ENCODE measurements at places on chromosomes 2 and 18.

GRCh38 chr2:135952891-135953290, 32.5 kb downstream of the DARS1 start:
- no peak for DNase-seq

- no peak for DNase-seq
Observed at GRCh38 chr2:28228434-28228995, 164.1 kb upstream of the FOSL2 start.

DNA sequence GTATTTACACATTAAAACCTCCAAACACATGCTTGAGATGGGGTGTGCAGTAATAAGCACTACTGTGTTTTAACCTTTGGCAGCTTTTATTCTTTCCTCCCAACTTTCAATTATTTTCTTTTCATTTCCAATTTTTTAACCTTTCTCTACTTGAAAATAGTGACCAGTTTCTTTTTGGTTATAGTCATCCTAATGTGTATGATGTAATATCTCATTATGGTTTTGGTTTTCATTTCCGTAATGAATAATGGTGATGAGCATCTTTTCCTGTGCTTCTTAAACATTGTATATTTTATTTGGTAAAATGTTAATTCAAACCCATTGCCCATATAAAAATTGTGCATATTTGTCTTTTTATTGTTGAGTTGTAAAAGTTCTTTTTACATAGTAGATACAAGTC, 103.5 kb downstream of the BMPR2 start:
- DNase-seq = no peak

GRCh38 chr2:137298377-137298776, 533.0 kb downstream of the THSD7B start:
- DNase-seq = no peak

GRCh38 chr2:127841466-127842178, 16.3 kb downstream of the POLR2D start:
- DNase-seq = no peak

DNA sequence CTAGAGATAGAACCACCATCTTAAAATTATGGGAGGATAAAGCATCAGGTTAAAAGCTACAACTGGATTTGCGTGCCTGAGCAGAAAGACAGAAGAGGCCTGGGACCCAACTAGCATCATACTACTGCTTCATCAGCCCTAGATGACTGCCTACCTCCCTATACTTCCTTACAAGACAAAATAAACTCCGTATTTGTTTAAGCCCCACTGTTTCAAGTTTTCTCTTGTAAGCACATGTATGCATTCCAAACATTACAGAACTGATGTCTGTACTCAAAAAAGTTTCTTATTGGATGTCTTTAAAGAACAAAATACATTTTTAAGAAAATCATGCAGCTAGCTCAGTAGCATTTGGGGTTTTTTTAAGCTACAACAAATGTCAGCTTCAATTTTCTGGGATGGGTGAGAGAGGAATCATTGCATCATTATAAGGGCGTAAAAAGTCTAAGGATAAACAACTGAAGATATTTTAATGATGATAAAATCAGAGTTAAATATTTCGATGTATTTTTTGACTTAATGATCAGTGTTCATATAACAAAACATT, 213.1 kb downstream of the EXOC6B start:
- DNase-seq = no peak

GRCh38 chr2:14454202-14454601, 178.3 kb upstream of the LRATD1 start:
- DNase-seq = no peak

- DNase-seq = no peak
Observed at GRCh38 chr18:38421872-38422615, 856.4 kb upstream of the CELF4 start.

DNA sequence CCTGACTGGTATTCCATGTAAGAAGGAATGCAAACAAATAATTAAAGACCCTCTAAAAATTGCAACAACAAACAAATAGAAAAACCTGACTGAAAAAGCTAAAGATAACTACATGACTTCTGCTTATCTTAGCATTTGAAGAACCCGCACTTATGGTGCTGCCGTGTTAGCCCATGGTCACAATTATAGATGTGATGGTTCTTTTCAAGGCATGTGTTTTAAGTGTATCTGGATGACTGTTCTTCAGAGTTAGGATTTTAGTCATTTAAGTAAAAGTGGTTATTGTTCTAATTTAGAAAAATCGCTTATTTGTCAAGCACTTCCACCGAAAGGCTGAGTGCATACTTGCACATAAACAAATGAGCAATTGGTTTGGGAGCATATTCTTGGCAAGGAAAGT, 77.3 kb downstream of the CPS1 start:
- no peak for DNase-seq

DNA sequence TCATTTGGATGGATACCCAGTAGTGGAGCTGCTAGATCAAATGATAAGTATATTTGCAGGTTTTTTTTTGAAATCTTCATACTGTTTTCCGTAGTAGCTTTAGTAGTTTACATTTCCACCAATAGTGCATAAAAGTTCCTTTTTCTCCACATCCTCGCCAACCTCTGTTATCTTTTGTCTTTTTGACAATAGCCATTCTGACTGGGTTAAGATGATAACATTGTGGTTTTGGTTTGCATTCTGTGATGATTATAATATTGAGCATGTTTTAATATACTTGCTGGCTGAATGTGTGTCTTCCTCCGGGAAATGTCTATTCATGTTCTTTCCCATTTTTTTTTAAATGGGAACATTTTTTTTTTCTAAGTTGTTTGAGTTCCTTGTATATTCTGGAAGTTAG, 260.0 kb downstream of the GULP1 start:
- no peak for DNase-seq

DNA sequence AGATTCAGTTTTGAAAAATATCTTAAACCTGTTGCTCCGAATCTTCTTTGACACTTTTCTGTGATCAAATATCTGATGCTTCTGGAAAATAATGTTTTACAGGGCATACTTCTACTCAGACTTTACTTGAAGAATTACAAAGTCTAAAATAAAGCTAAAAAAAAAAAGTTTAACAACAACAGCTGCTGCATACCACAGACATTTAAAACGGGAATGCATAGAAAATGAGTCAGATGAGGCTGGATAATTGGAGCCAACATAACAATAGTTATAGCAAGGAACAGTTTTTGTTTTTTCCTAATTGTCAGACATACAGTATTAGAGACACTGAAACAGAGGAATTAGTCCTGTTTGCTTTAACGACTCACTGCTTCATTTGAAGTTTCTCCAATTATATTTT, 1090.2 kb downstream of the SUCLG1 start:
- DNase-seq = no peak

- no peak for DNase-seq
Observed at GRCh38 chr2:219471476-219472371, 27.0 kb upstream of the GMPPA start.

- DNase-seq = no peak
Observed at GRCh38 chr2:33230842-33231241, 245.6 kb upstream of the RASGRP3 start.

DNA sequence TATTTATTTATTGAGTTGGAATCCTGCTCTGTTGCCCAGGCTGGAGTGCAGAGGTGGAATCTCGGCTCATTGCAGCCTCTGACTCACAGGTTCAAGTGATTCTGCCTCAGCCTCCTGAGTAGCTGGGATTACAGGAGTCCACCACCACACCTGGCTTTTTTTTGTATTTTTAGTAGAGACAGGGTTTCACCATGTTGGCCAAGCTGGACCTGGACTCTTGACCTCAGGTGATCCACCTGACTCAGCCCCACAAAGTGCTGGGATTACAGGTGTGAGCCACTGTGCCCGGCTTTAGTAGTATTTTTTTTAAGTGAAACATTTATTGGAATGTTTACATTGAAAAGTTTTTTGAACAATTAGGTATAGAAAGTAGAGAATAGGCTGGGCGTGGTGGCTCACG, 23.9 kb downstream of the SLC20A1 start:
- DNase-seq = no peak

GRCh38 chr18:57433482-57433881, 1.7 kb upstream of the ONECUT2 start:
- no peak for DNase-seq

DNA sequence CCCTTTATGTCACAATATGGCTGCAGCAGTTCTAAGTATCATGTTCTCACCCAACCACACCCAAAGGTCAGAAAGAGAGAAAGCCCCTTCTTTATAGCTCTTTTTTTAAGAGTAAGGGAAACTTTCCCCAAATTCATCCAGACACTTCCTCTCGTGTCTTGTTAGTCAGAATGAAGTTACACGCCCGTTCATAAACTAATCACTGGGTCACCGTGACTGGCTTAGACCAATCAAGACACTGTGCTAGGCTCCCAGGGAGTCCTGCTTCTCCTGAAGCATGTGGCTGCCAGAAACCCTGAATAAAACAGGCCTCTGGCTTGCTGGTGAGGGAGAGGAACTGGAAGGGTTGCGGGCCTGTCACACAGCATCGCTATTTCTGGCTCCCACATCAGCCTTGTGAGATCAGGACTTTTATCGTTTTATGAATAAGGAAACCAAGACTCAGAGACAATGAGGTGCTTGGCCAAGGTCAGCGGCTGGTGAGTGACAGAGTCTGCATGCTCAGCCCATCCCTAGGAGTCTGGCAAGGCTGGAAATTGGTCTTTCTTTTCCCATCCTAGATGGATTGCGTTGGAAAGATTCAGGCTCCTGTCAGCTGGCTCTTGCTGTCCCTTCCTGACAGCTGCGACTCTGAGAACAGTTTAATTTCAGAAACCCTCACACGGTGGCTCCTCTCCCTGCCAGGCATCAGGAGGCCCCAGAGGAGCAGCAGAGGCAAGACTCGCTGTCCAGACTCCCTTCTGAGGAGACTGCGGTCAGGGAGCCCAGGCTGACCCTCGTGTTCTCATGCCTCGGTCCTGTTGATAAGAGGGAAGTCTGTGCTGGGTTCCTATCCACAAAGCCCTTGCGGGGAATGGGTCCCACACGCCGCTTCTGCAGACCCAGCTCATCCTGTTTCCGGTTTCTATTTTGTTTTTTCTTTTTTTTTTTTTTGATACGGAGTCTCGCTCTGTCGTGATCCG, 104.5 kb upstream of the TAF1B start:
- DNase-seq = no peak

DNA sequence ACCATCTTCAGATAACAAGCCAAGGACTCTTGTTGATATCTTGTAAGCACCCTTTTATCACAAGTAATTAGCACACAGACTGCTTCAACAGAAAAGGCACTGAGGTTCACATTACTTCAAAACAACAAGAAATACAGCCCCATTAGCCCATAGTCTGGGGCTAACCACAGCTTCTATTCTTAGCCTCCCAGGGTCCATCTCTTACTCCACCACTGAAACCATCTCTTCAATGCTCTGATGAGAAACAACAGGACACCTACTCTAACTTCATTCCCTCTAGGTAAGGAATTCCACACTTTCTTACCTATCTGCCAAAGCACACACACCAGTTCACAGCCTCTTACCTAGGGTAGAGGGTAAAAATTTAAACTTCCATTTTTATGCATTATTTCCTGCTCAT, 26.4 kb upstream of the CYTIP start:
- DNase-seq = no peak

DNA sequence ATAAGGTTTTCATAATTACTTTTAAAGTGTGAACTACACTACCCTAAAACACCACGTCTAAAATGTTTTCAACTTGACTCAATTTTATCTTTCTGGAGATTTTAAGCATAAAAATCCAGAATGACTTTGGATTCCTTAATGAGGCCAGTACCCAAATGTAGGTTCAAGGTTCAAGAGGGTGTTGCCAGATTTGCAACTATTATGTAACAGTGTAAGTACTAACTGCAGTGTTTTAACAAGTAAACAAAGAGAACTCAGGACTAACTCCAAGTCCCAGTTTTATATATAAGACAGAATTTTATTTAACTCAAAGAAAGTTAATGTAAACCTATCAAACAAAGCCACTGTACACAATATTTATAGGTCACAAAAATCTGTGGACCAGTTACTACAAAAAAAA, 5.7 kb downstream of the HIBCH start:
- DNase-seq = no peak

GRCh38 chr18:47254341-47254939, 3.0 kb upstream of the SKOR2 start:
- no peak for DNase-seq

GRCh38 chr18:76412010-76412817, 82.8 kb downstream of the ZNF516 start:
- no peak for DNase-seq

GRCh38 chr2:65437392-65438135, 5.2 kb upstream of the SPRED2 start:
- no peak for DNase-seq

- DNase-seq = no peak
Observed at GRCh38 chr18:51151185-51151567, 46.3 kb downstream of the MEX3C start.

- DNase-seq = no peak
Observed at GRCh38 chr18:36396190-36396589, 98.7 kb downstream of the FHOD3 start.

- no peak for DNase-seq
Observed at GRCh38 chr2:8202132-8202531, 479.7 kb upstream of the ID2 start.

DNA sequence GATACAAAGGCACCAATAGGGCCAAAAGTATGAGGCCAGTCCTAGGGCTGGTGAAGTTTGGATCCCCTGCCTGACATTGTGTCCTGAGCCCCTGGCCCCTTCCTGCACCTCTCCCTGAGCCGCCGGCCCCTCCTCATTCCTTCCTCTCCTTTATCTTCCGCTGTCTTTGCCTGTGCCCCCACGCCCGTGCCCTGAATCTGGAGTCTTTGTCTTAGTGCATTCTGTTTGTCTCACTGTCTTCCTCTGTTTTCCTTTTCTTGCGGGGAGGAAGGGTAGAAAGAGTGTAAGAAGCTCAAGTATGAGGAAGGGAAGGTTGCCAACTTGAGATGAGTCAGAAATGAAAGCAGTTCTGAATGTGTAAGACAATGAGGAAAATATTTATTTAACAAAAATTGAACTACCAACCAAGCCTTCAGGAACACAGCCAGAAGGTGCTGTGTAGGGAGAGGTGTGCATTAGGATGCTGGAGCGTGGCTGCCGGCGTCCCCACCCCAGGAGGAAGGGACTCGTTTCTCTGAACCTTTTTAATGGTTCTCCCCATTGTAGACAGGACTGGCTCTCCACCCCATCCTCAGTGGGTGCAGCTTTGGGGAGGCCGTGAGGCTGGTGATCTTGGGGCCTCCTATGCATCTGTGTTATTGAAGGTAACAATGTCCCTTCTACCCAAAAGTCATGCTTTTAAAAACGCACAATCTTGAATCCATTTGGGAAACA, 133.1 kb downstream of the NEDD4L start:
- peak; percentile 55 for DNase-seq

GRCh38 chr18:7437870-7438269, 129.2 kb upstream of the PTPRM start:
- DNase-seq = no peak

DNA sequence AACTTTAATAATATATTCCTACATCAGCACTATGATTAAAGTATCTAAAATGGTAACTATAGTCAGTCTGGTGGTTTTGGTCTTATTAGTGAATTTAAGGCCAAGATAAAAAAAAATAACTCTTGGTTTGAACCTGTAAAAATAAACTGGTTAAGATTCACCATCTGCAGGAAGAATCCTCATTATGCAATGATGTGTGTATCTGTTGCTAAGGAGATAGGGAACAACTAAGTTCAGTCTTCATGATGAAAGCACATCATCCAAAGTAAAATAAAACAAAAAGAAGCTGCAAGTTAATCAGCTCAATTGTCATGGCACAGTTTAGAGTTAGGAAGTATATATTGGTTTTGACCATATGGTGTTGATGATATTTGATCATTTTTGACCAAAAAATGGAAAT, 466.0 kb downstream of the NYAP2 start:
- no peak for DNase-seq
